ENCODE measurements at places on chromosomes 7 and 10.

GRCh38 chr7:96198047-96198636 is 123.8 kb downstream of the SLC25A13 start:
- no peak for DNase-seq

- DNase-seq = no peak
Observed at GRCh38 chr7:108261560-108262255, 131.5 kb upstream of the LAMB4 start.

DNA sequence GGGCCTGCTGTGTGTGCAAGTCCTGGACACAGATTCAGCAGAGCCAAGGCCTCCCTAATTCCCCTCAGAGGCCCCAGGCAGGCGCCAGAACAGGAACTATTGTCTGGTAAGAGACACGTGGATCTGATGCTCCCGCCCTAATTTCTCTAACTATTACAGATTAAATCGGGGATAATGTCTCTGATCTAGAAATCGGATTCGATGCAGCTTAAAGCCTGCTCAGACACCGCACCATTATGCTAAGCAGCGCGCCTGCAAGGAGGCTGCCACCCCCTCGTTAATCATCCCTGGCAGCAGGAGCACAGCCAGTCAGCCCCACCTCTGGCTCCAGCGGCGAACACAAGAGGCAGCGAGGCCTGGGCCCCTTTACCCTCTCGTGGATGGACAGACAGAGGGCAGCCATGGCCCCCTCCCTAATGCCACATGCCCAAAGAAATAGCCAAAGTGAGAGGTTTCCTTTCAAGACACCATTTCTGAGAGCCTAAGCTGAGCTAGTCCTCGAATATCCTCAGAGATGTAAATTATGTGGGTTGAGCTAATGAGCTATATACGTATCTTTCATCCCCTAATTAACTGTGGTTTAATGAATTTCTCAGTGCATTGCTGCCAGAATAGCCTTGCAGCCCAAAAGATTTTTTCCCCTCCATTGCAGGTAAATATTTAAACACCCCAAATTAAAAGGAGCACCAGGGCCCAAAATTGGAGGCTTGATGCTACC is 122.1 kb downstream of the GRID1 start:
- DNase-seq = no peak

- no peak for DNase-seq
Observed at GRCh38 chr10:124407456-124407855, 11.3 kb downstream of the OAT start.

DNA sequence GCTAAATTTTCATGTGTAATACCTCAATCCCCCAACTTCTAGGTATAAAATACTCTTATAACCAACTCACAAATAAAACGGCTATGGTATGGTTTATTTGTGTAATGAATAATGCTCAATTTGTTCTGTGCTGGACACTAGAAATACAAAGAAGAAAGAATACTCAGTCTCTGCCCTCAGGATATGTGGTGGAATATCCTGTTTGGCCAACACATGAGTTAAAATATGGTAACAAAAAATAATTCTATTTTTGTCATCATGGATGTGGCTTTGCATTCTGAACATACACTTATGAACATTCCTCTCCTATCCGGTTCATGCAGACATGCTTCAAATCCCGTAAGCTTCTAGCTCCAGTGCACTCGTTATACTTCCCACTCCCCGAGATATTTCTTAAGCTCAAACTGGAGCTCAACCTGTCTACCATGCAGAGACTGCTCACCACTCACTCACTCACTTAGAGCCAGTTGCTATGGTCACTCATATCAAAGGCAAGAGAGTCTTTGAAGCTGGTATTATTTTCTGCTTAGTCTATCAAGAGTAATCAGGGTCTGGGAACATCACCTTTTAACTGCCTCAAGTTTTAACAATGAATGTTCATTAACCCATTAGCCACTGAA is 53.8 kb upstream of the SLC16A12 start:
- DNase-seq = no peak

DNA sequence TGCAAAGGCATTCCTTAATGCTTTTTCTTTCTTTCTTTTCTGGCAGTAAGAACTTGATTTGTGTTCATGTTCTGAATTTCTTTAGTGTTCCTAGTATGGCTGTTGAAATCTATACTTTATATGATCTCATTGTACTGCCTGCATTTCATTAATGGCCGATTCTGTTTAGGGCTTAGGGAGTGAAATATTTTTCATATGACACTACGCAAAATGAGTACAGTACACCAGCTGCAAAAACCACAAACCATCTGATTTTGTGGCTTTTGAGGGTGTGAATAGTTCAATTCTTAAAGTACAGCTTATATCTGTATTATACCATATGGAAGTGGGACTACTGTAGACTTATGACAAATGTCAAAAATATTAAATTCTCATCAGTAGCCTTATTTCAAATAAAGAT is 69.1 kb upstream of the FOXP2 start:
- no peak for DNase-seq

DNA sequence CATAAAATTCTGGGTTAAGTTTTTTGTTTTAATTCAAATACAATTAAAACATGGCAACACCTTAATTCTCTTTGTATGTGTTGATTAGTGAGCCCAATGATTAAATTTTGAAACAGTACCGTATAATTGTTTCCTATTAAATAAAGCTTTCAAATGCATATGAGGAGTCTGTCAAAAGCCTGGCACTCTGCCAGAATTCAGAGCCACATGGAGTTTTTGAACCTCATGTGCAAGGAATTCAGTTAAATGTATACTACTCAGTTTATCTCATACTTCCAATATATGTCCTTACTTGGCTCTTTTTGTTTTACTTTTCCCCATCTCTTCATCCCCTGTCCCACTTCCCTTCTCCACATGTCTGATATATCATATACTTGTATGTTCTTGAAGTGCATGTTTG is 165.6 kb upstream of the FAM3C start:
- no peak for DNase-seq

DNA sequence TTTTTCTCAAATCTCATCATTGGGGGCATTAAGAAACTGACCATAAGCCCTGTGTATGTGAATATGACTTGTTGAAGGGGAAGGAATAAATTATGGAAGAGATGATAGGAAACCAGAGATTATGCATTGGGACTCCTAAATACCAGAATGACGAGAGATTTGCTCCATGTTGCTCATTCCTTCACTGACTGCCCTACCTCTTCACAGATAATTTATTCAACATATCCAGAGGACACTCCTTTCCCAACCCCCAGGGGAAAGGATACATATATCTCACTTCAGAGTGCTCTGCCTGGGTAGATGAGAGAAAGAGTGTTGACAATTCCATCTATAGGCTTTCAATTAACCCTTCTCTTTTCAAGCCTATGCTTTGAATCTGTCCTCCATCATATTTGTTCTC is 145.3 kb upstream of the RHOBTB1 start:
- DNase-seq = no peak

Measured in CD4-positive, alpha-beta T cell treated with Interleukin-6 at 100 ng/mL for 8 hours (primary cell).